ENCODE measurements at places on chromosomes 1 and 21.

- DNase-seq = no peak
Observed at GRCh38 chr1:212958175-212958574, 7.8 kb downstream of the VASH2 start.

GRCh38 chr1:82995951-82996350 is 1003.0 kb downstream of the TTLL7 start:
- DNase-seq = no peak

GRCh38 chr1:200136384-200136783 is 108.9 kb downstream of the NR5A2 start:
- DNase-seq = no peak

DNA sequence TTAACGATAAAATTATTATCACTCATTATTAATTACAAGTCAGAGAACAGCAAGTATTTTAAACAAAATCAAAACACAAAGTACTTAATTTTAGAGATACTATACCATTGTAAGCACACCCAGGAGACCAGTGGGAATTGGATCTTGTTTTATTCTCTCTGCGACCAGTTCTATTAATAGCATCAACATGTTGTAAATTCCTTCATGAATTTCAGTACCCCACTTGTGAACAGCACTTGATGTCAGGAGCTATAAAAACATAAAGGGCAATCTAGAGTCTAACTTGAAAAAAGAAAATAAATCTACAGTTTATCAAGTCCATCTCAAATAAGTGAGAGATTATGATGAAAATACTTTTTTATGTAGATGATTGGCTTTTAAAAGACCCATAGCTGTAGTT is 42.9 kb downstream of the USP24 start:
- DNase-seq = no peak

DNA sequence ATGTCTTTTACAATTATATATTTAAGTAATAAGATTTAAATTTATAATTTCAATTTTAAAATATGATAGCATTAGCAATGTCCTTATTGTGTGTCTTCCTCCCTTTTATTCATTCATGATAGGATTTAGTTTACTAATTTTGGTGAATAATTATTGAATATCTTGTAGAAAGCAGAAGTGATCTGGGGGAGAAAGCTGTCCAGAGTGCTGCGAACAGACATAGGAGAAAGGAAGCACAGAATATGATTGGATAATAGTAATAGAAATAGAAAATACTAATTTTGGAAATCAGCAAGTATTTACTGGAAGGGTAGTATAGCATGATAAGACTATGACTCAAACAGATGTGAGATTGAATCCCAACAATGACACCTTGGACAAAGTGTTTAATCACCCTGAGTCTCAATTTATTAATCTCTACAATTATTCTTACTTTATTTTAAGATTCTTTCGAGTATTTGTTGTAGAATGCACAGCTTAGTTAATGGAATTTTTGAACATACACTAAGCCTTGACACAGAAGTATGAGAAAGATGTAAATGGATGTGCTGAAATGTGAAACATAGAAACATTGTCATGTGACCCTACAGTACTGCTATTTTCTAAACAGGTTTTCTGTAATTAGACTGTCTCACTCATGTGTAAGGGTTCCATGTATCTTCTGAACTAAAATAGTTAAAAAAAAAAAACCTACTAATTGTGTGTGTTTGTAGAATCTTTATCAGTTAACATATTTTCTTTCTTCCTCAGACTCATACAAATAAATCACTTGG is 7.9 kb downstream of the SH3GLB1 start:
- DNase-seq = no peak
